Fibroblast of mammary gland (primary cell): ENCODE measurements at places on chromosomes 5 and 9.

GRCh38 chr5:174176511-174176910 lies 131.0 kb downstream of the NSG2 start:
- DNase-seq, result no peak

DNA sequence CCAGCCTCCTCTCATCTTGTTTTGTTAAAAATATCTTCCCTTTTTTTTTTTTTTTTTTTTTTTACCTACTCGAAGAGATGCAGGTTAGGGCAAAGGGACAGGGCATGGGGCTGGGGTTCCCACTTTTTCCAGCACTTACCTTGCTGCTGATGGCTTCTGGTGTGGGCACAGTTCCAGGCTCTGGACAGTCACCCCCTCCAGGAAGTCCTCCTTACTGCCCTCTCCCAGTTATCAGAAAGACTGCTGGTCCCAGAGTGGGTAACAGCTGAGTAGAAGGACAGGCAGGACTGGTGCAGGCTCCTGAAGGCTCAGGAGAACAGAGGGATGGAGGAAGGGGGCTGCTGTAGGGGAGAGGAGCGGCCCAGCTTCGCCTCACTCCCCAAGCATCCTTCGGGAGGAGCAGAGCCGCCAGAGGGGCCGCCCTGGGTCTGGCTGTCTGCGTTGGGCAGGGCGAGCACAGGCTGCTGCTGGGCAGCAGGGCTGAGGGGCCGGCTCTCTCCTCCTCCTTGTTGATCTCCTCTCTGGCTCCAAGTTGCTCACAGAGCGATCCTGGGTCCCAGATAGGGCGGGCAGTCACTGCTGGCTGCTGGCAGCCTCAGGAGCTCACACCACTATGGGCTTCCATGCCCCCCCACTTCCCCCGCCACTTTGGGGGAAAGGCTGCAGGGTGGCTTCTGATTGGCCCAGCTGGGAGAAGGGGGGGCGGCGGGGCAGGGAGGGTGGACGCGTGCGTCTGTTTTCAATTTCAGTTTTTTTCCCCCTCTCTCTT lies at the start of gene PDGFRB:
Gene PDGFRB (minus strand): TSS at position 588 of the 769 bp plus-strand sequence. CDS start 18,798 bp downstream, outside the sequence.
- peak; percentile 91 for DNase-seq

GRCh38 chr9:117407436-117408022 lies 7.3 kb downstream of the ASTN2 start:
- DNase-seq, result no peak

- no peak for DNase-seq
Measured at GRCh38 chr5:108417166-108417670, 35.3 kb upstream of the FBXL17 start.

DNA sequence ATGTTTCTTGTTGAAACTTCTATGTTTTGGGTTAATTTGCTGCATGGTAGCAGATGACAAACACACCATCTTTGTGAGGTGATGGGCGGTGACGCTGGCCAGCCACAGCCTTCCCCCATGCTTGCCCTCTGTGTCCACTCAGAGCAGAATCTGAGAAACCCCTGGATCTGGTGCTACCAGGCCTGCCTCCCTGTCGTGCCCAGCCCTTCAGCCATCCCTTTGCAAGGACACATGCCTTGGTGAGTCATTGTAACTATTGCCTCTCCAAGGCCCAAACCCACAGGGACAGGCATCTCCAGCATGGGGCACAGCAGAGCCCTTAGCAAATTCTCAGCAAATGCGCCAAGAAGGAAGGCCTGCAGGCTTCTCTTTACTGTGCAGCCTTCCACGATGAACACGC lies 48.1 kb upstream of the FCN1 start:
- no peak for DNase-seq

DNA sequence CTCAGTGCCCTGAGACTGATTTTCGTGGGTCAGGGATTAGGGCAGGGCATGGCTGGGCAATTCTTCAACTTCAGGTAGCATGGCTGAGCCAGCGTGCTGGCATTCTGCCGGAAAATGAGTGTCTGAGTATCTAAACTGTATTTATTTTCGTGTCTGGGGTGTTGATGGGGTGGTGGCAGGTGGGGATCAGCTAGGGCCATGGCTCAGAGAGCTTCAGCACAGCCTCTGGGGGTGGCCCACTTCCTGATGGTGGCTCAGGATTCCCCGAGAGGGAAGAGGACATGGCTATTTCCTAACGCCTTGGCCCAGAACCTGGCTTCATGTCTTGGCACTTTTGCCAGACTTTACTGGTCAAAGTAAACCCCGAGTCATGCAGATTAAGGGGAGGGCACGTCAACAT lies 260.5 kb downstream of the GADD45G start:
- DNase-seq, result no peak

GRCh38 chr5:74169701-74170100 lies 470.8 kb downstream of the ENC1 start:
- no peak for DNase-seq

DNA sequence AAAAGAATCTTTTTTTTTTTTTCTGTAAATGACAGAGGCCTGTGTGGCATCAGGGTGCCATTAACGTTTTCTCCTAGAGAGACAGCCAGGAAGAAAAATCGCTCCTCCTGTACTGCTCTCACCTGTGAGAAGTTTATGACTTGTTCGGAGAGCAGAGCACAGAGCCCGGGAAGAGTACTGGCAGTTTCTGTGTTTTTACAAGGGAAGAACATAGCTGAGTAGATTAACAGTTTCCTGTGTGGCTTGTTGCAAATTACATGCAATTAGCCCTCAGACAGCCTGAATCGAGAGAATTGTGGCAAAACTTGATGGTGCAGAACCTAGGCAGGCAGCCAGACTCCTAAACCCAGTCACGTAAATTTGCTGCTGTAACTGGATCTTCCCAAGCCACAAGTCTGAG lies 32.1 kb downstream of the PRKACG start:
- no peak for DNase-seq

DNA sequence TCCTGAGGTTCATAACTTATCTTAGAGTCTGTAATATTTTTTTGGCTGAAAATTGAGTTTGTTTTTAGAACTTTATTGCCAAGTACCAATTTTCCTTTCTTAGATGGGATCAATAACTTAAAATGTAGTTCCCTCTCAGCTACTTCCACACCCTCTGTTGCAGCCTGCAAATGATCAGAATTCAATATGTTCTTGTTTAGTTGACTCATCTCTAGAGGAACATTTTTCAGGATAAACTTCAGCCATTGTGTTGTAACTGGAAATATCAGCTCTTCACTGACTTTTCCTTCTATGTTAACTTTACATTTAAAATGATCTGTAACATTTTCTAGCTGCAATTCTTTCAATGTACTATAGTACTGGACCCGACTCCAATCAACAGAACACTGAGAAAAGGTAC lies 115.7 kb downstream of the ESM1 start:
- DNase-seq, result peak; percentile 38

- no peak for DNase-seq
Measured at GRCh38 chr5:88691945-88692868, 190.8 kb downstream of the MEF2C start.

DNA sequence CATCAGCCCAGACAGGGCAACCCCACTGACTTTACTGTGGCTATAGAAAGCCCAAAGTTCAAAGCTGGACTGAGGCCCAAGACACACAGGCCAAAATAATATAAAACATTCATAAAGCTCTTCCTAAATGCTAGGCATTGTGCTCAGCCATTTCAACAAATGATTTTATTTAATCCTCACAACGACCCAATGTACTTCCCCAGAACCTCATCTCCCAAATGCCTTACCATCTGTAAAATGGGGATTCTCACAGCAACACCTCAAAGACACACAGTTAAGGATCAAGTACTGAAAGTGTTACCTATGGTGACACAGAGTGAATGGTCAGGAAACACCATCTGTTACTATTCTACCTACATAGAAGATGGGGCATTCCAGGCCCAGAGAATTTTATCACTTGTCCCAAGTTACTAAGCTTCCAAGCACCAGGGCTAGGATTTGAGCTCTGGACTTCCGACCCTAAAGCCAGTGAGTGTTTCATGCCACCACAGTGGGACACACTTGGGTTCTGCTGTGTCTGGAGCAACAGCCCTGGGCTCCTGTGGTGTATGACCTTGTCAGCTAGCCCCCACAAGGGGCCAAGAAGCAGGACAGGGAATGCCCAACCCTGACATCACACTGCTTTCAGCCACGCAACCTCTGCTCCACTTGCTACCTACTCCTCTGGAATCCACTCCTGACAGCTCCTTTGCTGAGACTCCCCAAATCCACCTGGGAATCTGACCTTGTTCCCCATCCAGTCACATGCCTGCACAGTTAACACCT lies 15.1 kb downstream of the SHB start:
- no peak for DNase-seq

GRCh38 chr5:98416541-98416940 lies 356.9 kb upstream of the RGMB start:
- DNase-seq, result peak; percentile 66

GRCh38 chr5:130975299-130975698 lies 189.8 kb downstream of the HINT1 start:
- no peak for DNase-seq

DNA sequence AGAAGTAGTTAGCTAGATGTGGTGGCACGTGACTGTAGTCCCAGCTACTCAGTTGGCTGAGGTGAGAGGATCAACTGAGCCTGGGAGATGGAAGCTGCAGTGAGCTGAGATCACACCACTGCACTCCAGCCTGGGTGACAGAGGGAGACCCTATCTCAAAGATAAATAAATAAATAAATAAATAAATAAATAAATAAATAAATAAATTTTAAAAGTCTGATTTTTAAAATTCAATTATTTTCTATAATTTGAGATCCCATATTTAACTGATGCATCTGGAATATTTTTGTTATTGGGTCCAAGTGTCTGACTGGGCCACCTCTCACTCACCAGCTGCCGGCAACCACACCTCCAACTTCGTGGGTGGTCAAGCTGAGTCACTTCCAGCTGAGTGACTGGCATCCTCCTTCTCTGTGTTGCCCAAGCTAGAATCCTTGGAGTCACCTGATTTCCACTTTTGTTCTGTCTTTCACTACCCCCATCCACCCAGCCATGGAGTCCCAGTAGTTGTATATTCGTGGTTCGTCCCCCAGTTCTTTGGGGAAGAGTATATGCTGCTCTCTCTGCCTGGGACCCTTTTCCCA lies 70.9 kb downstream of the EGFLAM start:
- DNase-seq, result peak; percentile 57

GRCh38 chr9:89564346-89564878 lies 40.4 kb upstream of the GADD45G start:
- no peak for DNase-seq

GRCh38 chr9:6433410-6433809 lies 20.4 kb downstream of the UHRF2 start:
- DNase-seq, result peak; percentile 74

DNA sequence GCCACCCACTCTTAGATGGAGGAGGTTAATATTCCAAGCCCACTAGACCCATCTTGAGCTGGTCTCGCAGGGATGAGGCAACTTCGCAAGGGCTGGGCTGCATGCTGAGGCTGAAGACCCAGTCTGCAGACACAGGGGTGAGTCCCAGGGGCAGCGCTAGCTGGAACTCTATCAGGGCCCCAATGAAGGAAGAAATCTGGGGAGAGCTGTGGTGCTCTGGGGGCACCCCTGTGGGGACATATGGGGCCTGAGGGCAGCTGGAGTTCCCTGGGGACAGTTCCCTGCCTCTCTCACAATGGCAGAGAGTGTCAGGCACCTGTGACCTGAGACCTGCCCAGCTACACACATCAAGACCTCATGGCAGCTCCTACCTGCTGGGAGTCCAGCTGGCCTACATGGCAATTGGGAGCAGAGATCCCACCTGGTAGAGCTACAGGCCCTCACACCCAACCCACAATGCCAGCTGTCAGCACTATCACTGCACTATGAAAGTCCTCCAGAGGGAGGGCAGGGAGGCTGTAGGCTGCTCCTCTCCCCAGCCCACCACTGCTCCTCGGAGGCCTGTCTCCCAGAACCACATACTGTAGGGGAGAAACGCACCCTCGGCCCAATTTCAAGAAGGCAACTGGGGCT lies 202.2 kb downstream of the GABBR2 start:
- DNase-seq, result no peak

DNA sequence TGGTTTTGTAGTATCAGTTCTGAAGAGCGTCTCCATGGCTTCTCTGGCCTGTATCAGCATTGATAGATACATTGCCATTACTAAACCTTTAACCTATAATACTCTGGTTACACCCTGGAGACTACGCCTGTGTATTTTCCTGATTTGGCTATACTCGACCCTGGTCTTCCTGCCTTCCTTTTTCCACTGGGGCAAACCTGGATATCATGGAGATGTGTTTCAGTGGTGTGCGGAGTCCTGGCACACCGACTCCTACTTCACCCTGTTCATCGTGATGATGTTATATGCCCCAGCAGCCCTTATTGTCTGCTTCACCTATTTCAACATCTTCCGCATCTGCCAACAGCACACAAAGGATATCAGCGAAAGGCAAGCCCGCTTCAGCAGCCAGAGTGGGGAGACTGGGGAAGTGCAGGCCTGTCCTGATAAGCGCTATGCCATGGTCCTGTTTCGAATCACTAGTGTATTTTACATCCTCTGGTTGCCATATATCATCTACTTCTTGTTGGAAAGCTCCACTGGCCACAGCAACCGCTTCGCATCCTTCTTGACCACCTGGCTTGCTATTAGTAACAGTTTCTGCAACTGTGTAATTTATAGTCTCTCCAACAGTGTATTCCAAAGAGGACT lies 1.5 kb downstream of the GPR21 start:
- DNase-seq, result no peak

DNA sequence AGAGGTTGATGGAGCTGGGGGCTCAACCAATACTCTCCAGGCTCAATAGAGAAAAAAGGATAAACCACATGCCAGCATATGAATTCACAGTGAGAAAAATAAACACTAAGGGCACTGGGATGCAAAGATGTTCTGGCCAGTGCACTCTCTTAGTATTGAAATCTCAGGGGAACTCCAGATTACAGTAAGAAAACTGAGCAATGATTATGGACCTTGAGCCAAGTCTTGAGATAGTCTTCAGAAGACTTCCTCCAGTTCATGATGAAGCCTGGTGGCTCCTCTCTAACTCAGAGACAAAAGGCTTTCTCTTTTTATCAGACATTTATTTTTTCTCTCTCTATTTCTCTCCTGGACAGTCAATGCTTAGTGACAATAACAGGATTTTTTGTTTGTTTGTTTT lies 139.8 kb upstream of the SPEF2 start:
- no peak for DNase-seq

GRCh38 chr5:101679816-101680215 lies 616.3 kb downstream of the SLCO4C1 start:
- DNase-seq, result peak; percentile 60

DNA sequence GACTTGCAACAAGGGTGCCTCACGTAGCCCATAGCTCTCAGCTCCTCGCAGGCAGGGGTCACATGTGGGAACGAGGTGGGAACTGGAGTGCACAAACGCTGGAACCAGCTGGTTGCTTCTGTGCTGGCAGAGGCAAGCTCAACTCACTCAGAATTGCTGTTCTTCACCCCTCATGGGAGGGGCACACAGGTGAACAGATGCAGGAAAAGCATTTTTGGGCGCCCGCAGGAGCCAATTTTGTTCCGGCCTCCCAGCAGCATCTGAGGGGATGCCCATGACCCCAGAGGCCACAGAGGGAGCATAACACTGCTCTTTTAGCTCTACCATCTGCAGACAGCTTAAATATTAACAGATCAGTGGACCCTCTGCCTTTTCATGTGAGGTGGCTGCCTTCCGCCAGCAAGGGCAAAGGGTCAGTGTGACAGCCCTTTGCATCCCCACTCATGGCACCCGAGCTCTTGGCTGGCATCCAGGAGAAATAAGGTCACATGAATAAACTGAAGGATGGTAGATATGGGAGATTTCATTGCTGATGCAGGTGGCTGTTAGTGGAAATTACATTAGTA lies 196.2 kb downstream of the SLCO4C1 start:
- no peak for DNase-seq

GRCh38 chr9:117720555-117720954 lies 16.4 kb downstream of the TLR4 start:
- DNase-seq, result peak; percentile 82
